ENCODE measurements at places on chromosomes 5 and 9.

DNA sequence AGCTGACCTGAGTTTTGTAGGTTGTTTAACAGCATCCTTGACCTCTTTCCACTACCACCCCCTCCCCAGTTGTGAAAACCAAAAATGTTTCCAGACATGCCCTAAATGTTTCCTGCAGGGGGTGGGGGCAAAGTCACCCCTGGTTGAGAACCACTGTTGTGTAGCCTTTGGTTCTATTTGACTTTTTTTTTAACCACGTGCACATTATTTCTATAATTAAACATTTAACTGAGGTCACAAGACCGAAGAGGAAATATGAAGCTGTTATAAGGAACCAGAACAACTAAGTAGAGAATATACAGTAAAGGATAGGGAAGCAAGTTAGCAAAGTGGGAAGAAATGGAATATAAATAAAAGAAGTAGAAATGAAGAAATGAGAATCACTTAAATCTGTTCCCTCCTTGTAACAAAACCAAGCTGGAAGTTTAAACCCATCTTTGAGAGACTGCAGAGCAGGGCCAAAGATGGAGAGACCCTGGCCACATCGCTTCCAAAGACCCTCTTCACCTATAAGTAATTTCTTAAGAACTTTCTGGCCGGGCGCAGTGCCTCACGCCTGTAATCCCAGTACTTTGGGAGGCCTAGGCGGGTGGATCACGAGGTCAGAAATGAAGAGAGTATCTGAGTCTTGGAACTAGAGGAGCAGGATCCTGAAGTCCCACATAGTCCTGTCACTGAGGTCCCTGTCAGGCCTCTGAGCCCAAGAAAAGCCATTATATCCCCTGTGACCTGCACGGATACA, 14.4 kb downstream of the SIT1 start:
- no peak for DNase-seq

GRCh38 chr5:9625731-9626130, 4.4 kb downstream of the TAS2R1 start:
- DNase-seq: no peak

DNA sequence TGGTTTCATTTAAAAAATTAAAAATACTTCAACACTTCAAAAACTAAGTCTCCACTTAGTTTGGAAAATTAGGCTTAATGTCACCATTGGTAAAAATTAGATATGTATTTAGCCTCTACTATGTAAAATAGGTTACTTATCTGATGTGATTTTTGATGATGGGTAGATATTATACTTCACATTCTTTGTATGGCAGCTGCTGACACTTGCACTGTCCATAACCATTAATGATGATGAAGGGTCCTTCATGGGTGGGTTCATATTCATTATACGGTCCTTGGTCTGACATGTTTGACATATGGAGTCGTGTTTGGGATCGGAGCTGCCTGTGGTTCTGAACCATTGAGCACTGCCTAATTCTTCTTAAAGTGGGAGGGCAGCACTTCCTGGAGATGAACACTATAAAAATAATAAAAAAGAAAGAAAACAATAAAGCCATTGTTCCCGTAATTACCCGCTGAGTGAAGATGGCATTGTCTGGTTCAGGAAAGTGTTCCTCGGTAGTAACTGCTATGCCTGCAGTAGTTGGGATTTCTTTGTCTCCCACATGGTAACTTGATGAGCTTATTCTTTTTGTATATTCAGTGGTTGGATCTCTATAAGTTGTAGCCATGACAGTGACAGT, 2.2 kb downstream of the LRRTM2 start:
- DNase-seq: no peak

- DNase-seq: no peak
Observed at GRCh38 chr5:6785161-6785860, 72.1 kb downstream of the TENT4A start.

Data from activated CD8-positive, alpha-beta memory T cell treated with anti-CD3 and anti-CD28 coated beads for 4 hours (primary cell).